ENCODE measurements at places on chromosomes 12 and 14.

GRCh38 chr12:130041983-130042812 is 120.1 kb upstream of the FZD10 start:
- no peak for DNase-seq

DNA sequence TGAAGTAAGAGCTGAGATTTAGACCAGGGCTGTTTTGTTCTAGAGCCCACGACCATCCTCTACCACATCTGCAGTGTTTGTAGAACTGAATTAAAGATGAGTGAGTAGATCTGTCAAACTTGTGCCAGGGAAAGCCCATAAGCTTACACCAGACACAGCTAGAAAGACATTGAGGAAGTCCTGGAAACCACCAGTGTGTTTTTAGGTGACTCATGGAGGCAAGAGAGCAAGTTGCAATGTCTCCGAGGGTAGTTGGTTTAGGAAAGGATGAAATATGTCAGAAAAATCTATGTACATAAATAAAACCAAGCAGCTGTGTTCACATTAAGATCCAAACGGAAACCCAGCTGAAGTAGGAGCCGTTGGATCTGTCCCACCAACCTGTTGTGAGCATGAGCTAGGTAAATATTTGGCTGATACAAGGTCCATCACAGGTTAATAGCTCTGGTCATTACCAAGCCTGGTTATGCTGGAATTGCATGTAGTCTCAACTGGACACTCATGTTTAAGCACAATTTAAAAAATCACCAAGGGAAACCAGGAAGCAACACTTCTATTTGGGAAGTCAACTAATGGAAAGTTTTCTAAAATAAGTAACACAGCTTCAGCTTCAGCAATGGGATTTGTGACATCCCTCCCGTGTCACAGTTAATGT is 49.9 kb upstream of the PLEKHG3 start:
- no peak for DNase-seq

DNA sequence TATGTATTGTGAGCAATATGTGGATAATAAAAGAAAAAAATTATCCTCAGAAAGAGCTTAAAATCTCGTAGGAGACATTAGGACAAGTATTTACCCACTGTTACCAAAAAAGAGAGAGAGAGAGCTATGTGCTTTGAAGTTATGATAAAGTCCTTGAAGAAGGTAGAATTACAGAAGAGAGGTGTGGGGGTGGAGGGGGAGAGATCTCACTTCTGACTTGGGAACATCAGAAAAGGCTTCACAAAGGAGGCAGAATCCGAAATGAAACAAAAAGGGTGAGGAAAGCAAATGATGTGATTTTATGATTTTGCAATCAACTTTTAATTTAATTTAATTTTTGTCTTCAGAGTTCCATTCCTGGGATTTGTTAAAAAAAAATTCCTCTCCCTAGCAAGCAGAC is 311.8 kb upstream of the ATP2B1 start:
- DNase-seq, result no peak

- DNase-seq, result no peak
Measured at GRCh38 chr14:100117633-100118395, 41.6 kb downstream of the DEGS2 start.

DNA sequence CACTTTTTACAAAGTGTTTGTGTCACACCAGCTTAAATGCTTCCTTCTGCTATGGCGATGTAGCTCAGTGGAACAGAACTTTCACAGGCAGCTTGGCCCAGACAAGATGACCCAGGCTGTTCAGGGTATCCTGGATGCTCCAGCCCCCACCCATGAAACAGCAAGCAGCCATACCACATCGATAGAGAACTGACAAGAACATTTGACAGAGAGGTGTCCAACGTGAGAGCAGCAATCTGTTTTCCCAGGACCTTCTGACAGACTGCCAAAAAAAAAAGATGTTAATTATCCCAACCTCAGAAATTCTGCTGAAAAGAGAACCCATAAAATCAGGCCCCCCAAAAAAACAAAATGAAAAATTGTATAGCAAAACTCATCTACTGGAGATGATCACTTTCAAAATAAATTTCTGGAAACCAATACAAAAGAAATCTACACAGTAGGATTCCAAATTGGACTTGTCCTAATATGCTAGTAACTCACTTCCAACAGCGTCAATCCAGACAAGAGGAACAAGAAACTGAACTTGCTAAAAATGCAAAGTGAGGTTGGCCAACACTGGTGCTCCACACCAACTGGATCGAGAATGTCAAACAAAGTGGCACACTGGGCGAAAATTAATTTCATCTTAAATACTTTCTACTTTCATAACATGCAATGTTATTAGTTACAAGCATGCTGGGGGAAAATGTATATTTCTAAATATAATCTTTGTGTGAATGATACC is 118.8 kb downstream of the DPF3 start:
- DNase-seq, result no peak

GRCh38 chr12:69610729-69611128 is at the start of gene LRRC10:
Gene LRRC10 (minus strand): TSS chr12:69610907. CDS start chr12:69610838, 69 bp downstream.
- no peak for DNase-seq

- no peak for DNase-seq
Measured at GRCh38 chr12:74111688-74112360, 425.8 kb upstream of the ATXN7L3B start.

GRCh38 chr14:91048676-91049075 is 11.8 kb downstream of the RPS6KA5 start:
- no peak for DNase-seq

GRCh38 chr14:61598980-61599379 is 96.3 kb upstream of the HIF1A start:
- no peak for DNase-seq

- no peak for DNase-seq
Measured at GRCh38 chr12:94057262-94058151, 90.9 kb upstream of the PLXNC1 start.

GRCh38 chr12:108082485-108082884 is 46.6 kb upstream of the WSCD2 start:
- DNase-seq, result no peak
